ENCODE measurements at places on chromosomes 2 and 18.

DNA sequence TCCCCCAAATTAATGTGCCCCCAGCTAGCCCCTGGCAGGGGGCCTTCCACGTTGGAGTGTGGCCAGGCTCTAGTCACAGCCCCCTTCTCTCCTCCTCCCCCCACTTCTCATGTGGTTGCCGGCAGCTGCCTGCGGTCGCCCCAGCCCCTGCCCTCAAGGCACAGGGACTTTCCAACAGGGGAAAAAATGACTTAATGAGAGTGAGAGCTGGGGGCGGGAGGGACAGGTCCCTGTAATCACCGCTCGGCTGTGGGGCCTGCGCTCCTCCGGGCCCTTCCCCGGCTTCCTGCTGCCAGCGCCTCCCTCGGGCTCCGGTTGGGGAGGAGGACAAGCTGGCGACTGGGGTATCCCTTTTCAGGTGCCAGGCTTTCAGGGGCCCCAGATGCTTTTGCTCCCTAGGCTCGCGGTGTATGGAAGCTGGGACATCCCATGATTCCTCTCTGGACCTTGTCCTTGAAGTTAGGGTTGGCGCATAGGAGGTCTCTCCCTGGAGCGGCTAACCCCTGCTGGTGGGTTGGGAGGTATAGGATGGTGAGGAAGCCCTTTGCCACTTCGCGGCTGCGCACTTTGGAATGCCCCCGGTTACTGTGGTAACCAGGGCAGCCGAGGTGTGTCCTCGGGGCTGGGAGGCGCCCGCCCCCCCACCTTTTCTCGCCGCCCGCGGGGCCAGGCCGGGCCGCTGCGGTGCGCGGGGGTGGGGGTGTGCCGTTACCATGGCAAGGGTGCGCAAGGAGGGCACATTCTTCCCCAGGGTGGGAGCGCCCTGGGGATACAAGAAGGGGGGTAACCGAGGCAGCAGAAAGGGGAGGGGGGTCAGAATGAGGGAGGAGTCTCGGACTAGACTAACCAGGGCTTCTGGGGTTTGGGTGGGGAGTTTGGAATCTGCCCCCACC lies 16.1 kb downstream of the WNT10A start:
- DNase-seq = no peak

- DNase-seq = no peak
These were observed 27.7 kb downstream of the GRB14 start for GRCh38 chr2:164593541-164593940.

- no peak for DNase-seq
These were observed 107.7 kb downstream of the UGGT1 start for GRCh38 chr2:128198656-128199055.

GRCh38 chr2:231884438-231885140 lies 41.6 kb downstream of the NPPC start:
- no peak for DNase-seq

DNA sequence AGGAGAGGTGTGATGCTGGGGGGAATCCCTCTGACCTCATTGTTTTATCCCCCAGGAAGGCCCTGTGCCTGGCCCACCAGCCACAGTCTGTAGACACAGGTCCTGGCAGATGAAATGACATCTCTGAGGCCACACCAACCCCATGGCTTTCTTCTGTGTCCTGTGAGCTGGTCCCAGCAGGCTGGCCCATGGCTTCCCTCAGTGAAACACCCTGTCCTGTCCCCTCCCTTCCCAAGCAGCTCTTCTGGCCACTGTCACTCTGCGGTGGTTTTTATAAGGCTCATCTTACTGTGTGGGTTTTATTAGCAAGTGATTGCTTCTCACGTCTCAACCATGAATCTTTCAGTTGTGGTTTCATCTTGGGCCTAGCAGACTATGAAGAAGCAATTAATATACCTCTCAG lies 102.8 kb upstream of the STPG4 start:
- DNase-seq = no peak

- DNase-seq = no peak
These were observed 120.0 kb upstream of the SIX3 start for GRCh38 chr2:44821500-44821899.

- no peak for DNase-seq
These were observed 141.6 kb upstream of the CYP26B1 start for GRCh38 chr2:72289283-72289682.

GRCh38 chr2:176182671-176183070 lies 5.8 kb upstream of the HOXD1 start:
- no peak for DNase-seq

DNA sequence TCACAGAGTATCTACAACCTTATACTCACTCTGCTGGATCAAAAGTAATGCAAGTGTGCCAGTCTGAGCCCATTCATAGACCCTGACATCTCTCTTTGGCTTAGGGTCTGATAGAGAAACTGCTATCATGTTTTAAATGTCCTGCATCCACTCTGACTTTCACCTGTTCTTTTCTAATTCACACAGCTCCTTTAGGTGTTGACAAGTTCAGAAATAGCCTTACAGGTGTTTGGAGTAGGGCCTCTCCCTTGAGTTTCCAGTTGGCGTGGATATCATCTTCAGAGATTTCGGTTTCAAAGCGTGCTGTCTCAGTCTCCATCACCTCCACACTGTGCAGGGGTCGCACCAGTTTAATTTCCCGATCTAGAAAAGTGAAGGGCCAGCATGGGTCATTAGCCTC lies 150.3 kb downstream of the PLEKHA3 start:
- no peak for DNase-seq

- no peak for DNase-seq
These were observed 49.9 kb downstream of the LPIN2 start for GRCh38 chr18:2963048-2963447.

GRCh38 chr2:144595686-144596072 lies 75.8 kb upstream of the ZEB2 start:
- DNase-seq = no peak

Data from cortex of kidney (tissue), 1 donor.